ENCODE measurements at places on chromosomes 11 and 22.

- peak; percentile 43 for DNase-seq
Observed at GRCh38 chr11:30879322-30880005, 293.3 kb upstream of the MPPED2 start.

GRCh38 chr11:45853332-45854219, 6.3 kb downstream of the CRY2 start:
- DNase-seq = no peak

DNA sequence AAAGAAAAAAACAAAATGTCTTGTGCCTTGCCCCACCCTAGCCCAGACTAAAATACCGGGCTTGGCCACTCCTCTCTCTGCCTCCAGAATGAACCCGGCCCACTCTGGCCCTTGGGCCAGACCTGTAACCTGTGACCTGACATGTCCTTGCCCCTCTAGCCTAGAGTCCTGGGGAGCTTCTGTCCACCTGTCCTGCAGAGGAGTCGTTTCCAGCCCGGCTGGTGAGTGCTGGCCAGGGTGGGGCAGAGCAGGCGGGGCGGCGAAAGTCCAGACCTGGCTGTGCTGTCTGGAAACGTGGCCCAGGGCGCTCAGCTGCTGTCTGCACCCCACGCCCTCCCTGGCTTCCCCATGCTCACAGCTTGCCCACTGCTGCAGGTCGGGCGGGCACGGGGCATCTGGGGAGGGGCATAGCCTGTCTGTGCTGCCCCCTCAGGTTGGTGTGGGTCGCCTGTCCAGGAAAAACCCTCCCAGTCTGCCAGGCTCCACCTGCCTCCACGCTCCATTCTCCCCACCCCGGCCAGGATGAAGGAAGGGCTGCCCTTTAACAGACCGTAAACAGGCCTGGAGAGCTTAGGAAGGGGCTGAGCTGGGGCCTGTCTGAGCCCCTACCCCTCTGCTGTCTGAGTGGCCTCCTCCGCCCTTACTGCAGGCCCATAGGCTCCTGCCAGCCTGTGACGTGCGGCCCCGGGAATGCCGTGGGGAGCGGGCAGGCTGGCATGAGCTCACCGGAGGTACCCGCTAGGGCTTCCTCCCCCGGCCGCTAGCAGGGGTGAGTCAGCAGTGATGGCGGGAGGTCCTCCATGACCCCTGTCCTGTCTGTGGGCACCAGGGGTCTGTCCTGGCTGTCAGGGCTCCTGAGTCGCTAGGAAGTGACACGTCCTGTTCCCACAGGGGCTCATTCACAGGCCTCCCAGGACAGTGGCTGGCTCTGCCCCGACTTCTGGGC, 1.9 kb downstream of the CD151 start:
- DNase-seq = no peak

DNA sequence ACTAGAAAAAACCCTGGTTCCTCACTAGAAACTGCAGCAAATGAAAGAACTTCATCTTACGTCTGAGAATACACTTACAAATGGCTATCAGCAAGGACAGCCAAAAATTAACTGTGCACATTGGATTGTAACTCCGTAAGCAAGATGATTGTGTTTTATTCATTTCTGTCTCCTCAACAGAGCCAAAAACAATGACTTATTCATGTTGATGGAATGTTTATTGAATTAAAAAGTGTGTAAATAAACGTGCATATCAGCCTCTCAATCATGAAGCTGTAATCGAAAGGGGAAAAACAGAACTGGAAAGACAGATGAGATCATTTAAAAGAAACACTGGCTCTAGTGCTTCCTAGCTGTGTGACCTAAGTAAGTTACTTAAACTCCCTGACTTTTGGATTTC, 307.5 kb upstream of the ZC3H12C start:
- no peak for DNase-seq

GRCh38 chr11:34432822-34433221, 5.9 kb upstream of the CAT start:
- DNase-seq = no peak

GRCh38 chr11:14065681-14066080, 103.2 kb downstream of the SPON1 start:
- no peak for DNase-seq

GRCh38 chr11:133905677-133906156, 51.1 kb downstream of the IGSF9B start:
- no peak for DNase-seq

DNA sequence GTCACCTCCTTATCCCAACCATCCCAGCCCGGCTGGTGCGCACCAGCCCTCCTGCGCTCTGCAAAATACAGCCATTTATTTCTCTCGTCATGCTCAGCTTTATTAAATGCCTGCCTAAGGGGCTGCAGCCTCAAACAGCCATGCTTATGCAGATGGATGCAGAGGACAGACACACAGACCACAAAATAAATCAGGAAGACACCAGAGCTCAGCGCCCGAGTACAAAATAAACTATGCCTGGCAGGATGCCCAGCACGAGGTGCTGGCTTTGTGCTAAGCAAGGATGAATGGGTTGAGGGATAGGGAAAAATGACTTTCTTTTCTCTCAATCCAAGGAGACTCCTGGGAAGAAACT, 70.5 kb downstream of the RPUSD4 start:
- no peak for DNase-seq

DNA sequence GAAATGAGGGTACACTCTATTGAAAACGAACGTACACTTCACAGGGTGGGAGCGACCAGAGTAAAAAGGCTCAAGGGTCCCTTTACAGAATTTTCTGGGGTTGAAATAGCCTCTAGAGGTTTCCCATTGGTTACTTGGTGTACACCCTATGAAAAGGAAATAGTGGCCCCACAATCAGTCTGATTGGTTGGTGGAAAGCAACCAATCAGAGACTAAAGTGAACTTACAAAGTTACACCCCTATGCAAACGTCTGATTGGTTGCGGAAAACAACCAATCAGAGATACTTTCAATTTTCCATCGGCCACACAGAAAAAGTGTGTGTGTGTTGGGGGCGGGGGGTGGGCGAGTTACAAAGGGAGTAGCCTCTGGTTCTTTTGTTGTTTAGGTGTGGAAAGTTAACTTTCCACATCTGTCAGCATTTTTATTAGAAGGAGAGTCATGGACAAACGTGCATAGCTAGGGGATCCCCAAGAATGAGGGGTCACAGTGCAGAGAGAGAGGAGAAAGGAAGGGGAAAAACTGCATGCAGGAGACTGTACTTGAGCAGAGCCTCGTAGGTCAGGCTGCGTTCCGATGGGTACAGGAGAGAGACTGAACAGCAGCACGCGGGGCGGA, 1152.1 kb downstream of the TBC1D22A start:
- DNase-seq = no peak

DNA sequence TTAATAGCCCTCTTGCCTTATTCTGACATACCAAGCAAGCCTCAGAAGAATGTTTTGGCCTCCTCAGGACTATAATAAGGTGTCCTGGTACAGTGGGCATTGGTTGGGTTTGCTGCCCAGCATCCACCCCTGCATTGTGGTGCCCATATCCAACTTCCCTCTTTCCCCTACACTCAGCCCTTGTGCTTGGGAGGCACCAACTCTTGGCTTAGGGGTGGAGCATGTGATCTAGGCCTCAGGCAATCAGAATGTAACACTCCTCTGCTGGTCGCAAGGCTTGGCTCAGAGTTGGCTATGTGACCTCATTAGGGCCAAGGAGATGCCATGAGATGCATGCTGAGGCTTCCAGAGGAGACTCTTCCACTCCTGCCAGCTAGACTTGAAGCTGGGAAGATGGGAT, 123.0 kb downstream of the CSNK2A3 start:
- DNase-seq = no peak

DNA sequence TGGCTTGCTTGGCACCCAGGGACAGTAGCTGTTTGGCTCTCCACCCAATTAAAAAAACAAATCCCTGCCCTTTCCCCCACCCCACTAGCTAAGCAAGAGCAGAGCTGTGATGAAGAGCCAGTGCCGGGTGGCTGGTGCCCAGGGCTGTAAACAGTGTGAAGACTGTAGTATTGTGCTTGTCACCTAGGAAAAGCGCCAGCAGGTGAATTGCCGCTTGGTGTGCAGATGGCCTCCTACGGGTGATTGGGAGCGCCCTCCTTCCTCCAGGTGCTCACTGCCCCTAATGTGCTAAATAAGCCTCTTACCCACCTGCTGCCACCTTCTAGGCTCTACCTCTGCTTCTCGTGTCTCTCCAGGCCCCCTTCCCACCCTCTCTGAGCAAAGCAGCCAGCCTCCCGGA, 18.4 kb upstream of the RAPSN start:
- DNase-seq = peak; percentile 94

GRCh38 chr11:64444838-64445441, 86.0 kb downstream of the RPS6KA4 start:
- DNase-seq = peak; percentile 67

GRCh38 chr22:25554238-25554671, 10.2 kb upstream of the GRK3 start:
- no peak for DNase-seq

DNA sequence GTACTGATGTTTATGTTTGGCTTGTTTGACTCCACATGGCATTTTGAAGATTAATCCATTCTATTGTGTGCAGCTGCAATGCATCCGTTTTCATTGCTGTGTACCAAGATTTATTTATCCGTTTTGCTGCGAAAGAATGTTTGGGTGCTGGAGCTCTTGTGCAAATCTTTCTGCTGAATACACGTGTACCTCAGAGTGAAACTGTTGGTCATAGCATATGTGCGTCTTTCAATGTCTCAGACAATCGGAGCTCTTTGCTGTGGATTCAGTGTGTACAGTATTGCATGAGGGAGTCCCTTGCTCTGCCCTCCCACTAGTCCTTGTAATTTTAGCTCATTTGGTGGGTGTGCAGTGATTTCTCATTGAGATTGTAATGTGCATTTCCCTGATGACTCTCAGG, 545.4 kb downstream of the TBC1D22A start:
- no peak for DNase-seq

GRCh38 chr11:1054143-1055108, 17.9 kb upstream of the MUC6 start:
- no peak for DNase-seq

GRCh38 chr11:13440100-13440855, 22.7 kb downstream of the BTBD10 start:
- DNase-seq = no peak

DNA sequence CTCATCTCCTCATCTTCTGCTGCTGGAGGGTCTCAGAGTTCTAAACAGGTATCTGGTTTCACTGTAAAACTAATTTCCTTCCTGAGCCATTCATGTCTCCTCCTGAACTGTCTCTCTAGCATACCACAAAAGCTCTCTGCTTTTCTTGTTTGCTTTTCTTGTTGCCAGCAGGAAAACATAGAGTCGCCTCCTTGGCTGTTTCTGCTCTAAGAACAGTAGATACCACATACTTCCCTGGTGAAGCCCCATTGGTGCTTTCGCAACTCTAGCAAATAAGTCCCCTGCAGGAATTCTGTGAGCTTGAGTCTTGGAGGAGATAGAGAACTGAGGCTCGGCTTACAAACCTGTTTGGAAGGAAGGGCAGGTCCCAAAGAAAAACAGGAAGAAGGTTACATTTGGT, 7.0 kb downstream of the DIXDC1 start:
- no peak for DNase-seq

- no peak for DNase-seq
Observed at GRCh38 chr11:132658696-132659095, 873.6 kb downstream of the OPCML start.

DNA sequence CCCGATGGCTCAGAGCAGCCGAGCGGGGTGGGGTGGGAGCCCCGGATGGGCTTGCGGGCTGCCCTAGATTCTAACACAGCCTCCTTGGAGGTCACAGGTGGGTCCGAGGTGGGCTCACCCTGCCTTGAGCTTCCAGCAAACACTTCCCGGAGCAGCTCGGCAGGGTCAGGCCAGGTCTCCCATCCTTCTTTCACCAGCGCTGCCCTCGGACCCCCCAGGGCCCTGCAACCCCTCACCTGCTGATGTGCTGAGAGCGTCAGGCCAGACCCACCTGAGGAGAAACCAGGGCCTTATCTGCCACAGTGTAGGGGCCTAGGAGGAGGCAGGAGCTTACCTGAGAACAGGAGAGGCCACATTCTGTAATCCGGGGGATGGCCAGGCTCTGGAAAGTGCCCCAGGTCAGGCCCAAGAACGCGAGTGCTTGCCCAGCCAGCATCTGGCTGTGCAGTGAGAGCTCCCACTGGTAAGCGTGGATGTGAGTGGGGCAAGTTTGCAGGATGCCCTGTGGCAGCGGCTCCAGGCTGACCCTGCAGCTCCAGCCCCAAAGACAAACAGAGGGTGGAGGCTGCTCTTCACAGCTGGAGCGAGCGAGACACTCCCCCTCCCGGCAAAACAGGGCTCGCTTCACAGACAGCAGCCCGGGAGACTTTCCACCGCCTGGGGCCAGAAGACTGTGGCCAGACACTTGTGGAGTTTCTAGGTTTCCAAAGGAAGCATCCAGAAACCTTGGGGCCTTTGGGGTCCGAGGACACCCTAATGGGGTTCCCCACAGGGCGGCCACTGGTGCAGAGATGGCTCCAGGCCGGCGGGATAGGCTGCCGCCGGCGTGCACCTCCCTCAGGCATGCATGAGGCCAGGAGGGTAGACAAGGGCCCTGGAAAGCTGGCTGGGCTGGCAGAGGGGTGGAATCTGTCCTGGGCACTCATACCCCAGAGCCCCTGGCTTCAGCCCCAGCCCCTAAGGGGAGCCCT, at the start of gene IL17REL:
Gene IL17REL (minus strand): TSS at position 555 of the 971 bp plus-strand sequence. CDS start 119 bp downstream, at position 436.
- DNase-seq = no peak

DNA sequence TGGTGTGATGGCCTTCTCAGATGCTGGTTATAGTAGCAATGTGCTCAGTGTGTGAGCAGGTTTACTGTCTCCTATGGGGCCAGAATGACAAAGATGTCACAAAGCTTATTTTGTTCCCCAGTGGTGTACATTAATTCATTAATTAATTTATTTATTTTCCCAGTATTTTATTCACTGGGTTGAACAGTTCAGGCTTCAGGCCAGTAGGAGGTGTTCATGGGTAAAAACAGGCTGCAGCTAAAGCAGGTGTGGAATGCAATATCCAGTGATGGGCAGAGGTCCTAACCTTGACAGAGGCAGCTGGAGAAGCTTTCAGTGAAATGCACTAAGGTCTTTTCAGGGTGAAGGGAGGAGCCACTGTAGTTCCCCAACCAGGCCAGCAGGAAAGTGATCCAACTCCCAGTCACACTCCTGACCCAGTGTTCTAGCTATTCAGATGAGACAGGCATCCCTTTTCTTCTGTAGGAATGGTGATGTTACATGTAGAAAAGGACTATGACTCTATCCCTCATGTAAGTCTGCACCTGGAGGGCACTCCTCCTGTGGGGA, 7.8 kb upstream of the FANCF start:
- DNase-seq = no peak

- no peak for DNase-seq
Observed at GRCh38 chr22:47176573-47177333, 414.3 kb downstream of the TBC1D22A start.

DNA sequence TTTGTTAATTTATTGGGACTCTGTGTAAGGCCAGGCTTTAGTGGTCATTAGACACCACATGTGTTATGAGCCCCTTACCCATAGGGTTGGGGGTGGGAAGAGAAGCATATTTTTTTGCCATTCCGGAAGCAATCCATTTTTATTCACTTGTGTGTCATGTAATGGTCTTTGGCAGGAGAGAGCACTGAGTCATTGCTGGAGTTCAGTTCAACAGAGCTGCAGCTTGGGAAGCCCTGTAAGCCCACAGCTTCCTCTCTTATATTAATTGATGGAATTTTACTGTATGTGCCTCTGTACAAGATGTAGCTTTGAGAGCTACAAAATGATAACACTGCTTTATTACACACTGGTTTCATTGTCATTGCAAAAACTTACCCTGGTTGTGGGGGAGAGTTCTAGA, 177.3 kb upstream of the SORL1-AS1 start:
- DNase-seq = no peak
